Fibroblast of skin of right quadriceps (primary cell): ENCODE measurements at places on chromosomes 6 and 20.
A peak's percentile ranks its signal among the peaks of the same experiment; 100 is the strongest.

- no peak for DNase-seq
These were observed 99.3 kb downstream of the BMP2 start for GRCh38 chr20:6866741-6867140.

DNA sequence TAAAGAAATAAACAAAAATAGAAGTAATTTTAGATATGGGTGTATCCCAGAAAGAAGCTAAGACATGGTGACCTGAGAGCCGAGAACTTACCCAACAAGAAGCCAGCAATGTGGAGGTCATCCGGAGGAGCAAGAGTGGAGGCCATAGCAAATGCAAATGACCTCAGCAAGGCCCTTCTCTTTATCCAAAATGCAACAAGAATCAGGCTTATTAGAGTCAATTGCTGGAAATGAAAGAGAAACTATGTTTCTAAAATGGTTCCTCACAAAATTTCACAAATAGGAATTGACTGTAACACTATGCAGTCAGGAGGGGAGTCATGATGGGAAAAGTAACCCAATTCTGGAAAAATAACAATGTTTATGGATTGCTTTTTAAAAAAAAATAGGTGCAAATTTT is 90.4 kb downstream of the TNFAIP3 start:
- no peak for DNase-seq

GRCh38 chr6:167719920-167720319 is 106.8 kb upstream of the AFDN start:
- DNase-seq: no peak

- peak; percentile 47 for DNase-seq
These were observed 3.5 kb downstream of the NDUFAF5 start for GRCh38 chr20:13788167-13788834.

- DNase-seq: peak; percentile 67
These were observed 302.5 kb downstream of the DHX35 start for GRCh38 chr20:39264506-39265172.

DNA sequence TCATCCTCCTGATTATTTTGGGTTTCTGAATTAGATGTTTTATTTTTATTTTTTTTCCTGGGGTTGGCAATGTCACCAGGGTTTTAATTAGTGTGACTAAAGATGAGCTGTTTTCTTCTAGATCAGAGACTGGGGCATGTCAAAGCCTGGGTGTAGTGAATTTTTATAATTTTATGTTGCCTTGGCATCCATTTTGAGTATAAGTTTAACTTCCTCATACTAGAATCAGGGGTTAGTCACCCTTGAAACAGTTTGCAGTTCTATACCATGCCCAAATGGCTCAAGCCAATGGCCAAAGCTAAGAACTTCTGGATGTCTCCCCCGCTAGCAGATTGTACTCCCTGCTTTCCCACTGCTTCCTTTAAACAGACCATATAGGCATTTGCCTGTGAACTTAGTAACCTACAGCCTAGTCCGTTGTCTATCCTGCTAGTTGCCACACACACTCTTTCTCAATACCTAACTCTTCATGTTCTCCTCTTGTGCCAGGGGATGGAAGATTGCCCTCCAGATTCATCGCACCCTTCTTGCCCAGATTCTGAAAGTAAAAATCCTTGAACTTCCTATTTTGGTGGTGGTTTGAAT is 54.5 kb downstream of the KIAA0408 start:
- no peak for DNase-seq

DNA sequence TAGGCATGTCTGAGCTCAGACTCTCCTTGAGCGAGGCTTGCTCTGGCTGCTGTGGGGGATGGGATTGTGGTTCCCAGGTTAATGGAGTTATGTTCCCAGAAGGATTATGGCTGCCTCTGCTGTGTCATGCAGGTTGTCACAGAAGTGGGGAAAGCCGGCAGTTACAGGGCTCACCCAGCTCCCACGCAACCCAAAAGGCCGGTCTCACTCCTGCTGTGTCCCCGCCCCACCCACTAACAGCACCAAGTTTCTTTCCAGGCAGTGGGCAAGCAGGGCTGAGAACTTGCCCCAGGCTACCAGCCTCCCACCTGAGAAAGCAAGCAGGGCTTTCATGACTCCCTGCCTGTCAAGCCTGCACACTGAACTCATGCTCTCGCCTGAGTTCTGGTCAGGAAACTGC is 750.5 kb downstream of the FRK start:
- no peak for DNase-seq

DNA sequence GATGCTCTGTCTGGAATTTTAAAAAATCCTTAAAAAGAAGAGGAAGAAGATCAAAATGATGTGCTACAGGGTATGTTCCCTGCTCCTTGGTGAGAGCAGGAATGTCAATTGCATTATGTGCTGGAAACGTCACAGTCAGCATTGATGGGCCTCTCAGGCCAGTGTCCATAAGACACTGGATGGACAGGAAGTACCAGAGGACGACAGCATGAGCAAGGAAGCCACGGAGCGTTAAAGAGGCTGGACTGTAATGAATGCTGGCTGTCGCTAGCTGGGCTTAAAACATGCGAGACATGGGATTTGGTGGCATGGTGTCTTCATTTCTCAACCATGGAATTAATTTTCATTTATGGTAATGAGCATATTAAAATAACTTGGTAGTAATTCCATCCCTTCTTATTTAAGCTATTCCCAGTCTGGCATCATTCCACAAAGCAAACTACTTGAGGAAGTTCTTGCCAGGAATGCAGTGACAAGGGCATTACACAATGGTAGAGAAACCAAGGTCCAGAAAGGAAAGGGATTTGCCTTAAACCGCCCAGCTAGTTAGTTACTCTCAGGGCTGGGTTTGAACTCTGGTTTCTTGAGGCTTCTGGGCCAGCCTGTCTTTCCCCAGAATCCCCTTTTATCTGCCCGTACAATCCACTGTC is 166.6 kb upstream of the SOX4 start:
- peak; percentile 35 for DNase-seq

- DNase-seq: no peak
These were observed 73.6 kb downstream of the TRERF1 start for GRCh38 chr6:42378125-42378524.

DNA sequence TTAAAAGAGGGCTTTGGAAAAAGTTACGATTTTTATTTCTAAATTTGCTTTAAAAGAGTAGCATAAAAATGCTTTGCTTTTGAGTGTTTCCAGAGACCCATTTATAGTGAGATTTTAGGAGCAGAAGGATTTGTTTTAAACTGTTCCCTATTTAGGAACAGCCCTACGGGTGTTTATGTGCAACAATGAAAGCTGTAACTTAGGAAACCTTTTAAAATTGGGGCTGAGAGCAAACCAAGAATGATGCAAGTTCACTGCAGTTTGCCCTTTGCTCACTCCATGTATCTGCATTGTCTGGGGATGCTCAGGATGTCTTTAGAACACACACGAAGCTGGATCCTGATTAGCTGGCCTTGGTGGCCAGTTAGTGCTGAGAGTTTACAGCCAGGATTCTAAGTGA is 40.9 kb downstream of the GHRH start:
- DNase-seq: peak; percentile 13

DNA sequence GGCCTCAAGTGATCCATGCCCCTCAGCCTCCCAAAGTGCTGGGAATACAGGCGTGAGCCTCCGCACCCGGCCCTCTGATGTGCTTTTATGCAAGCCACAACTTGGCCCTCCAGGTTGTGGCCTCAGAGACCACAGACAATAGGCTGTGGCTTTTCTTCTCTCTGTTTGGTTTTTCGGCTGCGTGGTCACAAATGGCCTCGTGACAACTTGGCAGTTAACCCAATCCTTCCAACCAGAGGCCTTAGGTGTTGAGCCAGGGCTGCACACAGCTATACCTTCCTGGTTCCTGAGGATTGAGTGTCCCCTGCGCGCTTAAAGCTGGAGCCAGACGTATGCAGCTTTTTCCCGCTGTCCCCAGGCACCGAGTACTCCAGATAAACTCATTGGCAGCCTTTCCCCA is 6.3 kb upstream of the TGM3 start:
- DNase-seq: no peak

GRCh38 chr6:125267806-125268523 is 33.8 kb downstream of the HDDC2 start:
- DNase-seq: no peak

GRCh38 chr6:86706449-86706848 is 230.9 kb upstream of the HTR1E start:
- DNase-seq: no peak

GRCh38 chr20:53918949-53919361 is 151.4 kb downstream of the BCAS1 start:
- DNase-seq: no peak

GRCh38 chr6:124029567-124029966 is 225.9 kb downstream of the NKAIN2 start:
- DNase-seq: no peak

- no peak for DNase-seq
These were observed 45.5 kb upstream of the RNF8 start for GRCh38 chr6:37308069-37308815.

DNA sequence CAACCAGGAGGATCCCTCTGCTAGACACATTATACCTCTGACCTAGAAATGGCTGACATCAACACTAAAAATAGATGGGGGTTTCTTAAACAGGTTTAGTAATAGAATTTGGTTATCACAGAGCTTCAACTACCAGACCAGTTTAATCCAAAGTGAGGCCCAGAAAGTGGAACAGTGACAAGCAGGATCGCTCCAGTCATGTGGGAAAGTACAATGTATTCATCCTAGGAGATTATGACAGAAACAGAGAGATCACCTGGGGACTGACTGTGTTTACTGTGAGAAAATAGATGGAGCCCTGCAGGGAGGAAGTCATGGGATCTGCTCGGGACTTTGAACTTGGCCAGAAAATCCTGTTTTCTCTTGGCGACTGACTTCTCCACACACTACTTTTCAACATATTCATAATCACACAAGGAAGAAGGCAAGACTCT is 238.7 kb upstream of the SOX4 start:
- DNase-seq: no peak

GRCh38 chr6:41443616-41444525 is 102.3 kb upstream of the FOXP4 start:
- DNase-seq: peak; percentile 49

GRCh38 chr6:168582571-168582981 is 141.6 kb downstream of the SMOC2 start:
- no peak for DNase-seq

DNA sequence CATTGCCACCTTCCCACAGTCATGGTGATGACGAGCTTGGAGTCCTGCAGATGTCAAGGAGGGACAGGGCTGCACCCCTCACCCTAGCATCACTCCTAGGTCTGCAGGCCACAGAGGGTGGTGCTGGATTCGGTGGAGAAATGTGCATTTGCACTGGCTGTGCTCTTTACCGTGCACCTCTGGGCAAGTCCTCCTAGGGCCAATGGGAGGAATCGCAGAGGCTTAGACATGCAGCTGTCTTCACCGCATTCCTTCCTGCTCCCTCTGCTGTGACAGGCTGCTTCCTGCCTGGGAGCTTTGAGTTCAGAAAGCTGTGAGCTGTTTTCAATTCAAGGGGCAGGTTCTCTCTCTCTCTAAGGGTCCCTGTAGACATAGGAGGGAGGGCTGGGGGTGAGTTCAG is 85.1 kb downstream of the EDN3 start:
- DNase-seq: peak; percentile 61

GRCh38 chr6:57006101-57006500 is 40.4 kb upstream of the KIAA1586 start:
- DNase-seq: no peak

DNA sequence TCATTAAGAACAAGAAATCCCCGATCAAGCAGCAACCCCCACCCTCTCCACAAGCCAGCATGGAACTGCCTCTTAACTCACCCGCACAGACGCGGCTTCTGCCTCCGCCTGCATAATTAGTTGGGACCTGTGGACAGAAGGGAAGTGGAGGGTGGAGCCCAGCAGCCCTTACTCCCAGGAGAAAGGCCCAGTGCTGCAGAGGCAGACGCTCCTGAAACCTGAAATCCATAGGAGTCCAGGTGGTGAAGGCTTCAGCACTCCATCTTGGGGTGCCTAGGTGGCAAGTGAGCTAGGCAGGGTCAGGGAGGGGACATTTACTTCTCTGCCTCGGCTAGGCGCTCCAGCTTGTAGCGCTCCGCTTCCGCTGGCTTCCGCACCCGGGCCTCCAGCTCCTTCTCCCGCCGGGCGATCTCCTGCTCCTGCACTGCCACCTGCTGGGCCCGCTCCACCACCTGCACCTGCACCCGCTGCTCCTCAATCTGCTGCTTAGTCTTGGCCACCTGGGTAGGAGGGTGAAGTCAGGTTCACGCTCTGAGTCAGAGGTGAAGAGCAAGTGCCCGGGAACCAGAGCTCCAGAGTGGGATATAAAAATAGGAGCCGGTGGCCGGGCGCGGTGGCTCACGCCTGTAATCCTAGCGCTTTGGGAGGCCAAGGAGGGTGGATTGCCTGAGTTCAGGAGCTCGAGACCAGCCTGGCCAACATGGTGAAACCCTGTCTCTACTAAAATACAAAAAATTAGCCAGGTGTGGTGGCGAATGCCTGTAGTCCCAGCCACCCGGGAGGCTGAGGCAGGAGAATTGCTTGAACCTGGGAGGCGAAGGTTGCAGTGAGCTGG is 10.7 kb downstream of the TUBB start:
- peak; percentile 54 for DNase-seq

- DNase-seq: no peak
These were observed 15.9 kb upstream of the PCMTD2 start for GRCh38 chr20:64239449-64240242.

DNA sequence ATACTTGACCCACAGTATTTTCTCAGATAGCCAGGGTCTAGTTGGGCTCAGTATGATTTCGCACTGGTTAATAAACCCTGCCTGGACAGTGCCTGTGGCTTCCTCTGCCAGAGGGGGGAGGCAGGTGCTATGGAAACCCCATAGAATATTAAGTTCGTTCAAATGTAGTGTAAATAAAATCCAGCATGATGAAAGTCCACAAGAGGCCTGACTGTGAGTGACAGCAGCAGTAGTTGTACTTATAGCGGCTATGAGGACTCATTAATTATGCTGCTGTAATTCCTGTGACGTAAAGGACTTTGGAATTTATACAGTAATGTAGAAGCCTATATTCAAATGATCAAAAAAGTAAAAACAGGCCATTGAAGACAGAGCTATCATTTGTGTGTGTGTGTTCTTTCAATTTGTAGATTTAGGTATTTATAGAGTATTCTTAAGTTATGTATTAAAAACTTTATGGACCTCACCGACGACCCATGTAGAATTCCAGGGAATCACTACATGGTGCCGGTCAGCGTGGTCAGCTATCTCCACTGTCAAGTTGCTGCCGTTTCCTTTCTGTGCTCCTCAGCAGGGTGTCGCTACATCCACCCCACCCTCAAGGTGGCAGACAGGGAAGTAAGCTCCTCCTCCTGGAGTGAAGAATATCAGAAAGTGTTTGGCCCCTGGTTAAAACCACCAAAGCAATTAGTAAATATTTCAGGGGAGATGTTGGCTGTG is 10.0 kb downstream of the PYGB start:
- DNase-seq: no peak

DNA sequence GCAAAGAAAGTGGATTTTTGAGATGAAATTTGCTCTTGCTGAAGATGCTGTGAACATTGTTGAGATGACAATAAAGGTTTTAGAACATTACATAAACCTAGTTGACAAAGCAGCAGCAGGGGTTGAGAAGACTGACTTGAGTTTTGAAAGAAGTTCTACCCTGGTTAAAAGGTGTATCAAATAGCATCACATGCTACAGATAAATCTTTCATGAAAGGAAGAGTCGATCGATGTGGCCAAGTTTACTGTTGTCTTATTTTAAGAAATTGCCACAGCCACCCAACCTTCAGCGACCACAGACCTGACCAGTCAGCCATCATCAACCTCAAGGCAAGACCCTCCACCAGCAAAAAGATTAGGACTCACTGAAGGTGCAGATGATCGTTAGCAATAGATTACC is 155.3 kb downstream of the HS3ST5 start:
- DNase-seq: no peak

GRCh38 chr6:80608881-80609280 is 502.4 kb downstream of the BCKDHB start:
- peak; percentile 78 for DNase-seq

- DNase-seq: peak; percentile 18
These were observed 6.9 kb upstream of the OCSTAMP start for GRCh38 chr20:46557231-46557956.
